Neural progenitor cell (in vitro differentiated cells): ENCODE measurements at places on chromosomes 3 and 15.

DNA sequence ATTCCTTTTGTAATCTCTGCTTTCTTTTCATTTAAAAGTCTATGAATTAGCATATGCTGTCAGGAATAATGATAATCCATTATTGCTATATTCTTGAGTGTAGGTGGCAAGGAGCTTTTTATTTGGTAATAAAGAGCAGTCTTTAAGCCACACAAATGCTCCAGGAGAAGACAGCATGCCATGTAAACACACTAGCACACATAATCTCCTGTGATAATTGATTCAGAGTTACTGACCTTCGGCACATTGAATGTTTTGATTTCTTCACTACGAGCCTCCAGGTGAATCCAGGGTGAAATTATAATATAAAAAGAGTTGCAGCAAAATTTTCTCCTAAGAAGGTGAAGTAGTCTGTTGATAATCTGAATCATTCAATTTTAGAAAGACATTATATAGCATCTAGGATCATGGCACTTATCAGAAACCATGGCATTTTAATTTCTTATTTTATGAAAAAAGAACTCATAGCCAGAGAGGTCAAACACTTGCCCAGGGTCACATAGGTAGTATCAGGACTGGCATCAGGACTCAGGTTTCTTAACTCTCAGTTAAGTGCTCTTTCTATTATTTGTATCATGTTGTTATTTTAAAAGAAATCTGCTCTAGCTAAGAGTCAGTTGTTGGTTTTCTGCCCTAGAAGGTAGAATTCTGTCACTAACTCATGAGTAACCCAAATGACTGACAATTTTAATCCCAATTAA, 21.3 kb upstream of the DHX36 start:
- DNase-seq, result no peak

GRCh38 chr3:172270557-172271166, 177.6 kb downstream of the GHSR start:
- no peak for DNase-seq

- DNase-seq, result peak; percentile 33
Observed at GRCh38 chr15:61195116-61196002, 33.7 kb downstream of the RORA start.

GRCh38 chr3:122111974-122112373, 56.8 kb downstream of the CD86 start:
- no peak for DNase-seq

GRCh38 chr15:92112180-92112579, 258.7 kb downstream of the SLCO3A1 start:
- no peak for DNase-seq

- DNase-seq, result no peak
Observed at GRCh38 chr3:72372161-72372560, 476.1 kb downstream of the SHQ1 start.

GRCh38 chr15:93347986-93348385, 259.0 kb upstream of the RGMA start:
- peak; percentile 60 for DNase-seq

GRCh38 chr3:158221426-158221825, 111.5 kb downstream of the RSRC1 start:
- no peak for DNase-seq

DNA sequence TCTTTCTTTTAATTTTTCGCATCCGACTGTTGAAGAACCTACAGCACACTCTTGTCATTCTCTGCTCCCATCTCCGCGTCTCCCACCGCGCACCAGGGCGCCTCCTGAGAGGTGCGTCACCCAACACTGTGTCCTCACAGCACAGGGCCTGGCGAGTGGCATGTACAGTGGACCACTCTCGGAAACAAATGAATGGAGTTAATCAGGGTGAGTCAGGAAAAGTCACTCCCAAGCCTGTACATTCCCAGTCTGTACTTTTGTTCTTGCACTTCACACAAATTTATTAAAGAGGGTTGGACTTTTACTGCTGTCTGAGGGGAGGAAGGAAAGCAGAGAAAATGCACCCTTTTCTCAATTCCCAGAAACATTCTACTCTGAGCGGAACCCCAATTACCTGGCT, 625 bp downstream of the COL6A6 start:
- DNase-seq, result no peak

GRCh38 chr15:73922186-73923151, 3.8 kb upstream of the LOXL1 start:
- peak; percentile 85 for DNase-seq

DNA sequence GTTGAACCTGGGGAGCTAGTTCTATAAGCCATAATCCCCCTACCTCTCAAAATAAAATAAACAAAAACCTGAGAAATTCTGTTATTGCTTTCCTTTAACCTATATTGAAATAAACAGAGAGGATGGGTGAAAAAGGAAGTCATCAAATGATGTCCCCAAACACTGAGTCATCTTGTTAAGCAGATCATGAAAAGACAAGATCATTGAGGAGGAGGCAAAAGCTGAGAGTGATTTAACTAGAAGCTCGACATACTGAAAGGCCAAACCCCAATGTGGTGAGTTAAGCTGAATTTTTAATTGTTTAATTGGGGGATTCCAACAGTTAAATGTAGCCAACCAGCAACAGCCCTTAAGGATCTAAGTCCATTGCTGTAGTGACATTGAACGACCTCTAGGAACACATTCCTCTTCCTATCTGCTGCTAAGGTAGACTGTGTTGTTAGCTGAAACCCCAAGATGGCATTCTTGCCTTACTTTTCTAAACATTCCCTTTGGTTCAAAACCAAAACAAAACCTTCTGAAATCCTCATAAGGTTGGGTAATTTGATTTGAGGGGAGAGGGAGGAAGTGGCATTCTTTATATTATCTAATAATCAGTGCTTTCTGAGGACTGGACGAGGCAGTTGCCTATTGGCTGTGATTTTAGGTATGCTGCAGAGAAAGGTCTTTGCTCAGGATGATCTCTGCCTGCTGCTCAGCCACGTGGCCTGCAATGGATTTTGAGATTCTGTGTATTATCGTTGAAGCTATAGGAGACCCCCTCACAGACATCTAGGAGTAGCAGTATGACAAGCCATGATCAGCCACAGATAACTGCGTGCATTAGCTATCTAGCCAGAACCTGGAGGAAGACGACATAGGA, 62.7 kb upstream of the BNIP2 start:
- DNase-seq, result peak; percentile 49

GRCh38 chr15:29516929-29517328, 247.3 kb upstream of the NSMCE3 start:
- DNase-seq, result no peak

DNA sequence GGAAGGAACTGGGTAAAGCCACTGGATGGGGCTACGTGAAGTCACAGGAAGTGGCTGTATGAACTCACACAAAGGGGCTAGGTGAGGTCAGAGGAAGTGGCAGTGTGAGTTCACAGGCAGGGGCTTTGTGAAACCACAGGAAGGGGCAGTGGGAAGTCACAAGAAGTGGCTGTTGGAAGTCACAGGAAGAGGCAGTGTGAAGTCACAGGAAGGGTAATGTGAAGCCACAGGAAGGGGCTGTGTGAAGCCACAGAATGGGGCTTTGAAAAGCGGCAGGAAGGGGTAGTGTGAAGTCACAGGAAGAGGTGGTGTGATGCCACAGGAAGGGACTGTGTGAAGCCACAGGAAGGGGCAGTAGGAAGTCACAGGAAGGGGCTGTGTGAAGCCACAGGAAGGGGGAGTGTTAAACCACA, 34.6 kb downstream of the GASK1A start:
- DNase-seq, result no peak

- no peak for DNase-seq
Observed at GRCh38 chr15:101447561-101448071, 41.9 kb downstream of the PCSK6 start.

GRCh38 chr15:79370716-79371115, 59.8 kb downstream of the TMED3 start:
- no peak for DNase-seq

DNA sequence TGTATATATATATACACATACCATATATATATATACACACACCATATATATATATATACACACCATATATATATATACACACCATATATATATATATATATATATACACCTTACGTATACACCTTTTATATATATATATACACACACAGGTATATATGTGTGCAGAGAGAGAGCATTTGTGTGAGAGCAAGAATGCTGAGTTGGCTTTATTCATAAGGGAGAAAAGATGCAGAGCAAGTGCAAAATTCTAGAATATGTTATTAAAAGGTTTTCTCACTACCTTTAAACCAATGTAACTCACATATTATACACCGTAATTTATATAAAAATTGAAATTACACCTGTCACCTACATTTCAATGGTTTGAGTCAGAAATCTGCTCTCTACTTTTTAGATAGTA, 107.2 kb upstream of the ALCAM start:
- no peak for DNase-seq

DNA sequence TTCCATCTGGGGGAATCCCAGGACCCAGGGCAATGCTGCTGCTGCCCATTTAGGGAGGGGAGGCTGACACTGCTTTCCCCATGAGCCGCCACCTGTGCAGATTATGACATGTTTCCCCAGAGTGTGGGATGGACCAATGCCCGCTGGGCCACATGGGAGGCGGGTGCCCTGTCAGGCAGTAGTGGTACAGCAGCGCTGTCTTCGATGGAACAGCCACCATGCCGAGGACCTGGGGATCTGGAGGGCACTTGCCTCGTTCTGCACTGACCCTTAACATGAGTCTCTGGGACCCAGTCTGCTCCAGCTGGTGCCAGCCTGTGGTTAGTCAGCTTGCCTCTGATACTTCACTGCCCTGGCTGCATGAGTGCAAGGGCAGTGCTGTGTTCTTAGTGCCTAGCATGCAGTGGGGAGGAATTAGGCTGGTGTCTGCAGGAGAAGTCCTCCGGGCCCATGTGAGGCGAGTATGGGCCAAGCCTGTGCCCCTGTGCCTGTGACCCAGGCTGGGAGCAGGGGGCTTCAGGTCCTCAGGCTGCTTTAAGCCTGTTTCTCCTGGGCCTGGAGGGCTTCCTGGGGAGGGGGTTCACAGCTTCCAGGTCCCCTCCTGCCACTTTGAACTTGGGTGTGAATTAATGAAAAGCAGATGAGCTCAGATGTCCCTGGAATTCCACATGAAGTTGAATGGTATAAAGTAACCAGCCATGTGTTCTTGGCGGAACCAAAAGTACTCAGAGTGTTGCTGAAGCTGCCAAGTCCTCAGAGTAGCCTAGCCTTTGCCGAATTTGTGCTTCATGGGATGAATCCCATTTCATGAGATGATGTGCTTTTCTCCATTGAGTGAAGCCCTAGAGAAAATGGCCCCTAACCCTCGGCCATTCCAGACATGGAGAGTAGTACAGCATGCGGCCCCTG, 22.9 kb downstream of the KLF13 start:
- no peak for DNase-seq

DNA sequence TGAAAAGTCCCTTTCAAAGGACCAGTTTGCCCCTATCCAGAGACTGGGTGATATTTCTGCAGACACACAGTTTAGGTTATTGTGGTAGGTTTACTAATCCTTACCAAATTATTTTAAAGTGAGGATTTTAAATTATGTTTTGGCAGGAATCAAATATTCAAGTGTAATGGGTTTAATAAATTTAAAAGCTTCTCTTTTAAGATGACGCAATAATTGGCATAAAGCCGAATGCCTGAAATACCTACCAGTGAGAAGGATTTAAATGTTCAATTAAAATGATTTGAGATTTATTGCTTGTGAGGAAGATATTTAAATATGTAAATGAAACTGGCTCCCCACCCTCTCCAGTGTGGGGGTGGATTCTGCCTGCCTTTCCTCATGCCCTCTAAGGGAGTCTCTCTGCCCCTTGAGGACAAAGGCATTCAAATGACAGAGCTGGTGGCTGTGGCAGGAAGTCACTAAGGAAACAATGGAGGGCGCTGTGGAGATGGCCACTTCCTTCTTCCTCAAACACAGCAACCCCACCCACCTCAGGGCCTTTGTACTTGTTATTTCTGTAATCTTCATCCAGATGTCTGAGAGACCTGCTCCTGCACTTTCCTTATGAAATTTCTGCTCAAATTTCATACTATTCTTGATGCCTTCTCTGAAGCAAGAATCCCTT, 131.7 kb downstream of the TNIK start:
- peak; percentile 26 for DNase-seq

GRCh38 chr3:32493437-32494414, 8.9 kb downstream of the CMTM6 start:
- no peak for DNase-seq

- DNase-seq, result no peak
Observed at GRCh38 chr3:10944866-10945265, 47.7 kb upstream of the SLC6A1 start.

DNA sequence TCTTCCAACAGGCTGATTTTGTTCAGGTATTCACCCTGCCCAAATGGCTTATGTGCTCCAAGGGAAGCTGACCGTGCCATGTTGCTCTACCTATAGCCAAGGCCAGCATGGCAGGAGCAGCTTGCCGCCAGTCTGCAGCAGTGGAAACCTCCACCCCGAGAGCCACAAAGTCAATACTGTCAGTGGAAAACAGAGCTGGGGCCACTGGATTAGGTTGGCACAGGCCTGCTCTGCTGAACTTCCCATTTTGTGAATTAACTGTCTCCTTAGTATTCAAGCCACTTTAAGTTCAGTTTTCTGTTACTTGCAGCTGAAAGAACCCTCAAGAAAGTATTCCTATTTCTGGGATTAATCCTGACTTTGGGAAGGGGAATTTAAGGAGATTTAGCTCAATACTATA, 63.8 kb upstream of the XCR1 start:
- no peak for DNase-seq

DNA sequence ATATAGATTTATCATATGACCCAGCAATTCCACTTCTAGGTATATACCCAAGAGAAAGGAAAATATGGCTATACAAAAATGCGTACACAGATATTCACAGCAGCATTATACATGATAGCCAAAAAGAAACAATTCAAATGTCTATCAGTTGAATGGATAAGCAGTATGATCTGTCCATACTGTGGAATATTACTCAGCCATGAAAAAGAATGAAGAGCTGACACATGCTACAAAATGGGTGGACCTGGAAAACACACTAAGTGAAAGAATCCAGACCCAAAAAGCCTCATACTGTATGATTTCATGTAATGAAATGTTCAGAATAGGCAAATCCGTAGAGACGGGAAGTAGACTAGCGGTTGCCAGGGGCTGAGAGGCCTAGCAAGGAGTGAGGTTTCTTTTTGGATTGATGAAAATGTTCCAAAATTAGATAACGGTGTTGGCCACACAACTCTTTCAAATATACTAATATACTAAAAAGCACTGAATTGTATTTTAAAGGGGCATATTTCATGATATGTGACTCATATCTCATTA, 33.4 kb downstream of the FGD5 start:
- DNase-seq, result no peak

- no peak for DNase-seq
Observed at GRCh38 chr3:134459562-134459961, 26.2 kb downstream of the ANAPC13 start.
